Natural killer cell (primary cell): ENCODE measurements at places on chromosomes 13 and 19. TPM values are rescaled to one million over a fixed set of nuclear protein-coding genes. Genes with fewer than 3 reads are reported as not detected.

- DNase-seq, result no peak
Observed at GRCh38 chr19:55553217-55554182, 8.2 kb upstream of the SBK3 start.

The CYP2A6 gene
- not detected for total RNA-seq

DNA sequence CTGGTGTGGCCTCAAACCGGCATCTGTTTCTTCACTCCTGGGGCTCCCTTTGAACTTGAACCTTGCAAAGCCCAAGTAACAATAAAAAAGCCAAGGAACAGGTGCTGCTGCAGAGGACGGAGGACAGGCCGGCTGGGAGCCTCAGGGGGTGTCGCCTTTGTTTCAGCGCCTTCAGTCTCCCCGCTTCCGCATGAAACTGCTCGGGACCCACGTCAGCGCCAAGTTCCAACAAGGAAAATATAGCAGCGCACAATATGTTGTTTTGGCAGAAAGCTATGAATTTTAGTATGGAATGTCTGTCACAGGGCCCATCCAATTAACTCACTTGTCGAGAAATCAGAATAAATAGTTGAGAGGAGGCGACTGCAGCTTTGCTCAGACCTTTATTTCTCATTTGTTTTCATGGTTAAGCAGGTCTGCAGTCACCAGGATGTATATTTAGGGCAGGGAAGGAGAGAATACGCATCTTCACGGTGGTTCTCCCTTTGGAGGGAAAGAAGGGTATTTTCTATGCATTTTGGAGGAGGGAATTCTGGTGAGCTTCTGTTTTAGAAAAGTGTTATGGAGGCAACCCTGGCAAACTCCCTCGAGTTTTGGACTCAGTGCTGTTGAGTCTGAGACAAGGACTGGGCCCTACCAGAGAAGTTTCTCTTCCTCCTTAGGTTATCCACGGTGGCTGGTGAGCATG lies 34.3 kb upstream of the MEDAG start:
- DNase-seq, result no peak

The CGB2 gene
- not detected for total RNA-seq

- no peak for DNase-seq
Observed at GRCh38 chr19:34305221-34306083, 51.1 kb downstream of the GARRE1 start.

The SMIM44 gene
- not detected for total RNA-seq

DNA sequence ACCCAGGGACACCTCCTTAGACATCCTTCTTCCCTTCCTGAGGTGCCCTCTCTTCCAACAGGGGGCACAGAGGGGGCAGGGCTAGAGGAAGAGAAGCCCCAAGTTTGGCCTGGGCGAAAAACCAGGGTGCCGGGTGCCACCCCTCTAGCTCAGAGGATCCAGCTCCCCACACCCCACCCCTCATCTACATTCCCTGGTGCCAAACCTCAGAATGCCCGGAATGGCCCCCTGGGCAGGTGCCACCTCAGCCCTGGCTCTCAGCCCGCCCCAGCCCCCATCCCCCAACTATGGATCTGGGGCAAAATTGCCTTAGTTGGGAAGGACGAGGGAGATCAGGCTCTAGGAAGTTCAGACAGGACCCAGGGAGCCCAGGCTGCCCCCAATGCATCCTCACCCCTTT lies 2.0 kb downstream of the CNN1 start:
- DNase-seq, result no peak

The NR1H2 gene
- total RNA-seq, result 217 TPM

The WDR88 gene
- not detected for total RNA-seq

The XPO4 gene
- 19.7 TPM for total RNA-seq

The LYPD5 gene
- not detected for total RNA-seq

DNA sequence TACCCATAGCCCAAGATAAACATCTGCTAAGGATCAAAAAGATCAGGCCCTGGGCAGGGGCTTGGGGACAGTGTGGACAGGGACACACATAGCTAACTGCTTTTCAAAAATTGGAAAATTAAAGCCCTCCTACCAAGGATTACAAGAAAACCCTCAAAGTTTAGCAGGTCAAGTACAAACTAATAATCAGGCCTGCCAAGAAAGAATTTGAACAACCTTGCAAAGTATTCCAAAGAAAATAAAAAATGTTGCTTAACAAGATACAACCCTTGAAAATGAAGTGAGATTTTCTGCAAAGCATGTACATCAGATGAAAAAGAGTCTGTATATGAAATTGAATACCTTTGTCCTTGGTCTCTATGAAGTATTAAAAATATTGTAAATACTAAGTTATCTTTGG lies 67.3 kb downstream of the KLF12 start:
- no peak for DNase-seq

The RNF17 gene
- not detected for total RNA-seq

- DNase-seq, result no peak
Observed at GRCh38 chr19:49710372-49710951, 19.5 kb downstream of the CPT1C start.

GRCh38 chr13:94758436-94758960 lies 46.2 kb upstream of the SOX21 start:
- DNase-seq, result no peak

DNA sequence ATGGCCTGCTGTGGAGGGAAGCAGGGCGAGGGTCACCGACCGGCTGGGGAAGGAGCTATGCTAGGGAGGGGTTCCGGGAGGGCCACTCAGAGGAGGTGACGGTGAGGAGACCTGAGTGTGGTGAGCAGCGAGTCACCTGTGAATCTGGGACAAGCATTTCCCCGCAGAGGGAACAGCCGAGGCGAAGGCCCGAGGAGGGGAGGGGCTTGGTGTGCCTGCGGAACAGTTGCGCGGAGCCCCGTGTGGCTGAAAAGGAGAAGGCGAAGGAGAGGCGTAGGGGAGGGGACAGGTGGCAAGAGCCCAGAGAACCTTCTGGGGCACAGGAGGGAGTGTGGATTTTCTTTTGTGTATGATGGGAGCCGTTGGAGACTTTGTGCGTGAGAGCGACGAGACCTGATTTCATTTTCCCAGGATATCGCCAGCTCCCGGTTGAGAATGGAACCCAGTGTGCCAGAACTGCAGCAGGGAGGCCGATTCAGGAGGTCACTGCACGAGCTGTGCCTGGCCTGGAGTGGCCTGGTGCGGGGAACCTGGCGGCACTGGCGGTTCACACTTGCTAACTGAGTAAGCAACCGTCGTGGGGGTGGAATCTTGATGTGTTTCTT lies 117.7 kb upstream of the ZNF507 start:
- DNase-seq, result no peak

The ZNF700 gene
- total RNA-seq, result 26.4 TPM

The NLRP9 gene
- not detected for total RNA-seq

DNA sequence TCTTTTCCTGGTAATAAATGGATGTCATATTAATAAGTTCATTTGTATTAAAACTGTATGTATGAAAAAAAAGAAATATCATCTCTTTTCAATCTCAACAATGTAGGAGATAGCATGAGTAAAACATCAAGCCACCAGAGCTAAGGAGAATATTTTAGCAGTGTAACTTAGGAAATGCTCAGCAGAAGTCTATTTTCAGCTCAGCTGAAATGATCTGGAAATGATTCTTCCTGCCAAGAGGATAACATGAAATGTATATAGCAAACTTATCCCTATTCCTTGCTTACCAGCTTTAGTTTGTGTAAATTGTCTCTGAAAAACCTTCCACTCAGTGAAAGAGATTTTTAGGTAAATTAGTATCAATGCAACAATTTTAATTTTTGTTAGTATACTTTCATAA lies 1194.4 kb downstream of the SLITRK1 start:
- no peak for DNase-seq

- DNase-seq, result peak; percentile 58
Observed at GRCh38 chr13:98466634-98467236, 110.2 kb downstream of the STK24 start.

The CATSPERD gene
- not detected for total RNA-seq

DNA sequence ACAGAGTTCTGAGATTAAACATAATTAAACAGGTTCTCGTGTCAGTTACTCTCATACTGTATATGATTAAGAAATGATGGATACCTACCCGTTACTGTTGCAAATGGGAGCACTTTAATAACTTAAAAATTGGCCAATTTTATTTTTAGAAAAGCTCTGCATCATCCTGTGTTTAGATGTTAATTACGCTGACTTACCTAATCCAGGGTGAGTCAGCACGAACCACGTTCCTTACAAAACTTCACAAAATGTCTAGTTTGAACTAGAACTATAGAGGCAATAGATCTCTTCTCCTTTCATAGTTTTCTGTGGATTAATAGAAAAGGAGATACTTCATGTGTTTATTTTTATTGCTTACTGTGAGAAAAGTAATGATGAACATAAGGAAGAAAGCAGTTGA lies 363.9 kb downstream of the MYO16 start:
- no peak for DNase-seq

- peak; percentile 33 for DNase-seq
Observed at GRCh38 chr19:14113762-14114414, 3.7 kb downstream of the PRKACA start.

- DNase-seq, result no peak
Observed at GRCh38 chr13:75151081-75151643, 330.8 kb downstream of the TBC1D4 start.

DNA sequence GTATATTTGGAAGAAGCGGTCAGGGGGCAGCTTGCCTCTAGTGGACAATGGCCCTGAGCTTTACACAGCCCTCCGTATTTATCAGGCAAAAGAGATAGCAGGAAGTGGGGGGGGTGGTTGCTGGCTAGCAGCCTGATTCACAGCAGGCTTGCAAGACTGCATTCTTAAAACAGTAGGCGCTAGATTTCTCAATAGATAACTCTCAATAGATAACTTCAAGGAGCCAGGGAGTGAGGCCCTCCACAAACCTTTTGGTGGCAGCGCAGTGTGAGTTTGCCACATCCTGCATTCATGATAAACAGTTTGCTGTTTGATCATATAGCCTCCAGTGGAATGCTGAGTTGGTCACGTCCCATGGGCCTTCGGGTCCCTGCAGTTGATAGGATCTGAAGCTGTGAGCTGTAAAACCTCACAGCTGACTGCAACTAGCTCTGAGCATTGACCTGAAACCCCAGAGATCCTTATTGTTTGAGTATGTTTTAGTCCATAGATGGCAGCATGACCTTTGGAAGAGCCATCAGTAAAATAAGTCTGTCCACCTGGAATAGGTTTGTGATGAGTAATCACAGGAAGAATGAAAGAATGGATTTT lies 12.2 kb downstream of the FPR3 start:
- no peak for DNase-seq

The ZNF541 gene
- 1.5 TPM for total RNA-seq

The ADGRE1 gene
- 13.7 TPM for total RNA-seq

The SERPINE3 gene
- not detected for total RNA-seq

DNA sequence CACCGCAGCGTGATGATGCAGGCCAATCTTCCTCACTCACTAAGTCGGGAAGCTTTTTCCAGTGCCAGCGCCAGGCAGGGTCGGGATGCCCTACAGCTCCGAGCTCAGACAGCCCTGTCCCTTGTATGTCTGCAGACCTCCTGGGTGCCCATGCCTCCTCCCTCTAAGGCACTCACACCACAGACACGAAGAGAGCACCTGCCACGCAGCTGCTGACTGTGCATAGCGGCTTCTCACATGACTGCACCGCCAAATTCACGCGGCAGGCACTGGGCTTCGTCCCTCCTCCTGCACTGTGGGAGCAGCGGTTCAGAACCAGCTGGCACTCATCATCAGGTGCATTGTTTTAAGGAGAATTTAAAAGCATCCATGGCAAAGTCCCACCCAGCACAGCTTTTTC lies 88.1 kb downstream of the SLC7A1 start:
- DNase-seq, result no peak

The ZNF649 gene
- 12.3 TPM for total RNA-seq

DNA sequence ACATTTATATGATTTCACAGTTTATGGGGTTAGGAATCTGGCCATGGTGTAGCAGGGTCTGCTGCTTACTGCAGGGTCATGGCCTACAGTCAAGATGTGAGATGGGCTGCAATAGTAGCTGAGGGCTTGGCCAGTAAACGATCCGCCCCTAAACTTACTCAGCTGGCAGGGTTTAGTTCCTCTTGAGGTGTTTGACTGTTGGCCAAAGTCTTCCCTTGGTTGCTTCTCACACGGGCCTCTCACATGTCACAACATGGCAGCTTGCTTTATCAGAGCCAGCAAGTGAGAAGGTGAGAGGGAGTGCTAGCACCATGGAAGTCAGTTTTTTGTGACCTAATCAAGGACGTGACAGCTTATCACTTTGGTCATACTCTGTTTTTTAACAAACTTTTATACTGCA lies 77.1 kb downstream of the DNAJC3 start:
- DNase-seq, result no peak

The SUPT20H gene
- 84.7 TPM for total RNA-seq

- no peak for DNase-seq
Observed at GRCh38 chr19:54548806-54549205, 24.8 kb upstream of the LILRA2 start.

DNA sequence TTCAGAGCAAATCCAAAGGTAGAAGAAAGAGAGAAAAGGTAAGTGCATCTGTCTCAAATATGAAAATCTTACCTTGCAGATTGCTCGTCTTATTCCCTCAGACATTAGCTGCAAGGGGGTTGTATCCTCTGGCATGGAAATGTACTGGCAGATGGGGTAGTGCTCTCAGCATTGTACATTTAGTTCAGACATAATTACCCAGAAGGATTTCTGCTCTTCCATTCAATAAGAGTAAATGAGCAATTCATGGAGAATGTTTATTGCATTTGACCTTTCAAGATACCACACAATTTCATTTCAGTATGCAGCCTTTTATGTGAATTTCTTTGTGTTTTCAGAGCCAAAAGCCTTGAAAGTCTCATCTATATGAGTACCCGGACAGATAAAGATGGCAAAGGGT lies 63.8 kb downstream of the SCEL start:
- no peak for DNase-seq

The ZNF66 gene
- 7.7 TPM for total RNA-seq

The PSG1 gene
- total RNA-seq, result not detected

The RGCC gene
- total RNA-seq, result 306 TPM

The SHISA7 gene
- not detected for total RNA-seq

DNA sequence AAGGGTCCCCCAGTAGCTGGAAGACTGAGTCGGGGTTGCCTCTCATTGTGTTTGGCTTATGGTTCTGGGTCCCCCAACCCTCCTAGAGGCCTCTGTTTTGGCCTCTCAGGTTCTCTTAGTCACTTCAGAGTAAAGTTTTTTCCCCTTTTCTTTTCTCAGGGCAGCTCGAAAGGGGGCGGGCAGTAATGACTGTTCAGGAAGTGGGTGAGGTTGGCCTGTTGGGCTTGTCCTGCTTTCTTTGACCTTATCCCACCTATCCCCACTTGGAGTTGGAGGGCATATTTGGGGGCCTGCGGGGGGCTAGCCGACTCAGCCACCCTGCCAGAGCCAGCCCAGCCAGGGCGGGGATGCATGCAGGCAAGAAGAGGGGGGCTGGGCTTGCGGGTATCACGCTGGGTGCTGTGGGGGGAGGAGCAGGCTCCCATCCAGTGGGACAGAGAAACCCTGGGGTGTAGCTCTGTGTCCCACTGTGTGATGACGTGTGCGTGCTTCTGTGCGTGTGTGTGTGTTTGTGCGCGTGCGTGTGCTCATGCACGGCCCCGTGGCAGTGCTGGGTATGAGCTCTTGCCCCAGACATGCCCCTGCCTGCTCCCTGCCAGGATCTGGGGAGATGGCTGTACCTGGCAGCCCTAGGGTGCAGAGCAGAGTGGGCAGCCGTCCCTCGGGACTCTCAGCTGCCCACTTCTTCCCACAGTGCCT lies 1.4 kb downstream of the CIC start:
- peak; percentile 90 for DNase-seq

- no peak for DNase-seq
Observed at GRCh38 chr19:46840498-46840942, 10.1 kb downstream of the AP2S1 start.

GRCh38 chr19:2252797-2253105 lies 3.5 kb downstream of the JSRP1 start:
- no peak for DNase-seq

GRCh38 chr19:3975637-3976087 lies 4.8 kb upstream of the DAPK3 start:
- peak; percentile 29 for DNase-seq

GRCh38 chr19:36198119-36198518 lies 16.3 kb downstream of the ZNF565 start:
- no peak for DNase-seq
